ENCODE measurements at places on chromosomes 16 and 17. TPM values are rescaled to one million over a fixed set of nuclear protein-coding genes. Genes with fewer than 3 reads are reported as not detected.

GRCh38 chr17:81043725-81044427, 8.9 kb downstream of the BAIAP2 start:
- DNase-seq: peak; percentile 58

- no peak for DNase-seq
Observed at GRCh38 chr16:26688105-26688504, 378.6 kb upstream of the C16orf82 start.

DNA sequence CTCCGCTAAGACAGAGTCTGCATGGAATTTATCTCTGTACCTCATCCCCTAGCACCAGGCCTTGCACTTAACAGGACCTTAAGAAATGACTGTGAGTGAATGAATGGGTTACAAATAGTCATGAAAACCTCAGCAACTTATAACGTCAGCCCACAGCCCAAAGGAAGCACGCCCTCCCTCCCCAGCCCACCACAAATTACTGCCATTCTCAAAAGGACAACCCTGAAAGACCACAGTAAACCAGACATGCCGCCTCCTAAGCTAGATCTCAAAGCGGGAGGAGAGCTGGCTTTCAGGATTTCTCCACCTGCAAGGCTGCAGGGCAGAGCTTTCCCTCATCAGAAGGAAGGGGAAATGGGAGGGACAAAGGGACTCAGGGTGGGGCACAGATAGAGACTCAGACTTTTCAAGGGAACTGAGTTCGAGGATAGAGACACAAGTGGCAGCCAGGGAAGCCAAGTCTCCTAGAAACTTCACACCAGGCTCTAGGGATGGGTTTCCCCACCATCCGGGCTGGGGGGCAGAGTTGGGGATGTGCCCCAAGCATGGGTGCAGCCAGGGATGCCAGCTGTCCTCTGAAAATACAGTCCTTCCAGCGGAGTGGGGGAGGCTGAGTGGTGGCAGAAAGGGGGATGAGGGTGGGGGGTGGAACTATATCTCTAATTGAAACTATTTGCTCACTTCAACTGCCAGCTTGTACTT, 56.7 kb downstream of the PLXDC1 start:
- no peak for DNase-seq

DNA sequence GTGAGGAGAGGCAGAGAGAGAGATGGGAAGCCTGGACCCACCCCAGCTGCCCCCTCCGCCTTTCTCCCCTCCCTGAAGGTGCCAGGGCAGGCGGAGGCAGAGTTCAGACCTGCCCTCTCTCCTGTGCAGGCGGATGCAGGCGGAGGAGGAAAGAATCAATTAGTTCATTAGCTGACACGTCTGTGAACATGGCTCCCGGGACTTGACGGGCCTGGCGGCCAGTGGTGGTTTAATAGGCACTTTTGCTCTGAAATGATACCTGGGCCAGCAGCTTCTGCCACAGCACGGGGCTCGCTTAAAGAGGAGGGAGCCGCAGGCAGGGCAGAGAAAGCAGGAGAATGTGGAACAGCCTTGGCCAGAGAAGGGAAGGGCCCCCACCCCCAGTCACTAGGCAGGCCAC, 98.1 kb downstream of the SDK2 start:
- DNase-seq: no peak

DNA sequence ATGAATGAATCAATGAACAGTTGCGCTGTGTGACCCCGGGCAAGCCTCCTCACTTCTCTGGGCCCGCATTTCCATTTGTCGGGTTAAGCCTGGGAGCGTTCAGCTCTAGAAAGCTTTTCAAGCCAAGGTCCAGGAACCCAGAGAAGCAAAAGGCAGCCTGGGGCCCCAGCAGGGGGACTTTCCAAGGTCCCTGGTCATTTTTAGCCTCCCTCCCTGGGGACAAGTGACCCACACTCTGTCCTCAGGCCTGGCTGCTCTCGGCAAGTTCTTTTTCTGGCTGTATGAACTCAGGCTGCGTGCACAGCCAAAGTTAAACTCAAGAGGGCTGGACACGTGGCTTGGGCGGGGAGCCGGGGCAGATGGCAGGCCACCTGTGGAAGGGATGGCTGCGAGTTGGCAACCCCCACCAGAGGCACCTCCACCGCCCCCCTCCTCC, 41.4 kb upstream of the CIBAR2 start:
- no peak for DNase-seq

DNA sequence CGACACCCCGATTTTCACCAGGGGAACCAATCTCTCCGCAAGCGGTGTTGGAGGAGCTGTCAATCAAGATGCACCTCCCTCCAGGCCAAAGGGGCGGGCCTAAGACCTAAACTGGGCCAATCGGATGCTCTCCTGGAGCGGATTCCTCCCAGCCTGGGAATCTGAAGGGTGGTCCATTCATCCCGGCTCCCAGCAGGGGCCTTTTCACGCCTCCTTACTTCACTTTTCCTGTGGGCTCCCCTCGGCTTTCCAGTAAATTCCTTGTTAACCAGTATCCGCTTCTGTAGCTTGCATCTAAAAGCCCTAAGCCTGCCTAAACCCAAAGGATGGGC, 17.1 kb downstream of the C16orf74 start:
- no peak for DNase-seq

- peak; percentile 83 for DNase-seq
Observed at GRCh38 chr16:51538707-51539498, 387.8 kb upstream of the SALL1 start.

- peak; percentile 84 for DNase-seq
Observed at GRCh38 chr17:69967910-69968411, 107.1 kb upstream of the KCNJ16 start.

GRCh38 chr17:62059414-62059813, 5.7 kb downstream of the MED13 start:
- DNase-seq: no peak

- no peak for DNase-seq
Observed at GRCh38 chr17:50573866-50574611, 13.5 kb downstream of the CACNA1G start.

GRCh38 chr17:61416211-61416539, 16.5 kb downstream of the TBX2 start:
- no peak for DNase-seq

- no peak for DNase-seq
Observed at GRCh38 chr16:70156207-70156978, 17.2 kb upstream of the CLEC18C start.

- no peak for DNase-seq
Observed at GRCh38 chr16:35221482-35222185, 1762.2 kb downstream of the TP53TG3F start.

DNA sequence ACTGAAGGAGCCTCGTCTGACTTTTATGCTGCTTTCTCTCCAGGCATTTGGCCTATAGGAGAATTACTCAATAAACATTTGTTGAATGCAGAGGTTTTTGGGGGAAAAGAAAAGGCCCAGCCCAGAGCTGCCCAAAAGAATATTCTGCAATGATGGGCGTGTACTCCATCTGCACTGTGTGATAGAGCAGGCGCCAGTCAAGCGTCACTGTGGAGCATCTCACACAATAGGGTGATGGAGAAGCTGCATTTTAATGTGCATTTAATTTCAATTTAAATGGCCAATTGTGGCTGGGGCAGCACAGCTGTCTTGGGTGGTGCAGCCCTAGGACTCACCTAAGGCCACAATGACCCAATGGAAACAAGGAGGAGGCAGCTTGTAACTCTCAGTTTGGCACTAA, 20.6 kb downstream of the GLYR1 start:
- DNase-seq: no peak

GRCh38 chr16:70713342-70713741, 27.5 kb upstream of the MTSS2 start:
- no peak for DNase-seq

GRCh38 chr17:50949128-50949988, 83.2 kb upstream of the TOB1 start:
- DNase-seq: no peak

DNA sequence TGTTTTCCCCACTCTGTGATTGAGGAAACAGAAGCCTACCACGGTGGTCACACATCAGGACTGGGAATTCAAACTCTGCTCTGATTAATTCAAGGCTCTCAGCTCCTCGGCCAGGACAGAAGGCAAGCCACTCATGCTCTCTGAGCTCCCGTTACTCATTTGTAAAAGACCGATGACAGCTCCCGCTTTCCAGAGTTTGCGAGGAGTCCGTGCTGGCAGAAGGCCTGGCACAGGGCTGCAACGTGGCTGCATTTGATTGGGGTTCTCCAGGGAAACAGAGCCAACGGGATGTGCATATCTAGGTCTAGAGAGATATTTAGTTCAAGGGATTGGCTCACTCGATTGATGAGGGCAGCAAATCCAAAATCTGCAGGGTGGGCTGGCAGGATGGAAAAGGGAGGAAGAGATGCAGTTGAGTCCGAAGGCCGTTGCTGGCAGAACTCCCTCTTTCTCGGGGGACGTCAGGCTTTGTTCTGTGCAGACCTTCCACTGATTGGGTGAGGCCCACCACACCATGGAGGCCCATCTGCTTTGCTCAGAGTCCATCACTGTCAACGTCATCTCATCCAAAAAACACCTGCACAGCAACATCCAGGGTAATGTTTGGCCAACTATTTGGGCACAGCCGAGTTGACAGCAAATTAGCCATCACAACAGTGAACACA, 215.5 kb upstream of the RPL38 start:
- no peak for DNase-seq

DNA sequence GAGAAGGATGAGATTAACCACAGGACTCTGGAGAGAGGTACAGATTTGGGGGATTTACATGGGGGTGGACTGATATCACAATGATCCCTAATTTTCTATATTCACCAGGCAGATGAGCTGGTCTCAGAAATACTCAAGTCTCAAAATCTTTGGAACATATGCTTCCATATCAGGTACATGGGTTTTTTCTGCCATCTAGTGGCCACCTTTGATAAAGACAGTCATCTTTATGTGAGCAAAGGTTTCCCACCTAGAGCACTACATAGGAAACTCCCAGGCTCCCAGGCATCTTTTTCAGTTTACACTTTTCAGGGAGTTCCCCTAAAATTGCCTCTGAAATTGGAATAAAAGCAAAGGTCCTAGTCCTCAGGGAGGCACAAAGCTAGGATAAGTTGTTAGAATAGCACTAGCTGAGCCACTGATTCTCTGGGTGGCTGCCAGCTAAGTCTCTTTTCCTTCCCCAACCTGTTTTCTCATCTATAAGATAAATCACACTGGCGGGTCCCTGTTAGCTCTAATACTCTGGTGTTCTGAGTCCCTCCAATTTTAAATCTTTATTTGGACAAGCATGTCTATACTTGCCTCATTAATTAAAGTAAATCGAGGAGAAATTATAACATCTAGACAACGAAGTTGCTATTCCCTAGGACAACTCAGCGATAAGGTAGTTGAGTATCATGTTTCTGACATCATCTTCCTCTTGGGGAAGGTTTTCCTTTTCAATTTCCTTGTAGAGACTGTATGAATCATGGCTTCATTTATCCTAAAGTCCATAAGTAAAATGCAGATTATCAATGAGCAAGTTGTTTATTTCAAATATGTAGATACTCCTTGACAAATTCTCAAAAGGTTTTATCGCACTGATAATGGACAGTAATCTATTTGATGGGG, 19.0 kb upstream of the MON1B start:
- DNase-seq: peak; percentile 56

DNA sequence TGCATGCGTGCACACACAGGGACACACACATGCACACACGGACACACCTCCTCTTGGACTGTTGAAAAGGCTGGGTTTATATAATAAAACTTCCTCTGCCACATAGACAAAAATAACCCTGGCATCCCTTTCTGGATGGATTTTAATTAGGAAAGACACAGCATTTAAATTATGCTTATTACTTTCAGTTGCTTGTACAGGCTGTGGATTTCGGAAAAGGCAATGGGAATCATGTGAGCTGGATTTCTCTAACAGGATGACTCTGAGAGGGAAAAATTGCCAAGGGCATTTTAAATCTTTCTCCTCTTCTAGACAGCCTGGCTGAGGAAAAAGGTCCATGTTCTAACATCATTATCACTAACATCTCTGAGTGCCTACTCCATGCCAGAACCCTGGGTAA, 75.9 kb downstream of the HLF start:
- DNase-seq: no peak

DNA sequence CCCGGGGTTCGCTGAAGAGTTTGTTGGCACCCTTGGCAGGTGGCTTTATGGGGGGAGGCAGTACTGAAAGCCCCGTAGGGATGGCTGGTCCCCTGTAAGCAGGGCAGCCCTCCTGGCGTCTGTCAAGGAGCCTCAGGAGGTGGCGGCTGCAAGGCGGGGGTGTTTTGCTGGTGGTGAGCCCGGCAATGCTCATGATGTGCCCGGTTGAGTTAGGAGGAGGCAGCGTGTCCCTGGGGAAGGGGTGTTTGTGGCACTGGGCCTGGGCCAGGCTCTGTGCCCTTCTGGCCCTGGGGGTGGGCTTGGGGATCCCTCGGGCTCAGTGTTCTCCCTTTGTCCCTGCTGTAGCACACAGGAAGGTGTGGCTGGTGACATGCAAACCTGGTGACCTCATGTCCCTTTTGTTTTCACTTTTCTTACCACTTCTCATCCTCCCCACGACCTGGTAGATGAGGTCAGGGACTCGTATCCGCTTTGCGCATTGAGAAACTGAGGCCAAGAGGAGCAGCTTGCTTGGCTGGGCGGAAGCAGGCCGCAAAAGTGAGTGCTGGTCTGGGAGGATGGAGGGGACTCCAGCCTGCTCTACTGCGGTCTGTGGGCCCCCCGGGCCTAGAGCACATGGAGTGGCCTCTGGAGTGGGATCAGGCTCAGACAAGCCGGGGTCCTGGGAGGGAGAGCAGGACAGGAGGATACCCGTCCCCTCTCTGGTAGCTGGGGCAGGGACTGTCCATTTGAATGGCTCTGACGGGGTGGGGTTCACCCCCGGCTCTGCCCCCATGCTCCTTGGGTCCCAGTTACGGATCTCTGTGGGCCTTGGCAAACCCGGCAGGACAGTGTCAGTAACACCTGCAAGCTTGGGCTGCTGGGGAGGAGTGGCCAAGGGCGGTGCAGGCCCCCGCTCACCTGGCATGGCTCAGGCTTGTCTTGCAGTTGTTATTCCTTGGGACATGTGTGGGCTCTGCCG, 2.2 kb downstream of the SNN start:
- no peak for DNase-seq

DNA sequence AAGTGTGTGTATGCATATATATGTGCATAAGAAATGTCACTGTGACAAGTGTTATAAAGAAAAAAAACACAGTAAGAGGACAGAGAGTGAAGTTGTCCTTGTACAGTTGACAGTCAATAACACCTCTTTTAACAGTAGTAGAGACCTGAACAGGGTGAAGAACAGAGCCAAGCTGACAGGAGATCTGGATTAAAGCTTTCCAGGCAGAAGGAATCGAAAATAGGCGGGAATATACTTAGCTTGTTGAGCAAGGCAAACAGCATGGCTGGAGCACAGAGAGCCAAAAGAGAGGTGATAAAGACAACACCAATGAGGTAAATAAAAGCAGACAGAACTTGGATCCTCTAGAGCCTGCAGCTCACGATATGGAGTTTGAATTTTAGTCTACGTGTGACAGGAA, 64.8 kb downstream of the KANSL1 start:
- no peak for DNase-seq

- peak; percentile 90 for DNase-seq
Observed at GRCh38 chr17:42536048-42536371, at the start of gene NAGLU. Gene NAGLU (plus strand): TSS chr17:42536241. CDS start chr17:42536273, 32 bp downstream.

The LPCAT2 gene
- 5.9 TPM for total RNA-seq

The DLG4 gene
- 5.3 TPM for total RNA-seq

The TMIGD1 gene
- not detected for total RNA-seq

The TLCD2 gene
- total RNA-seq: 1.4 TPM

The CD300H gene
- not detected for total RNA-seq

The OTOA gene
- under 0.01 TPM for total RNA-seq

The ACSF3 gene
- 19.1 TPM for total RNA-seq

The EPOP gene
- total RNA-seq: 0.90 TPM

The NPIPB13 gene
- 1.6 TPM for total RNA-seq

The TRPV3 gene
- total RNA-seq: not detected

The CRISPLD2 gene
- 0.13 TPM for total RNA-seq

The CLEC3A gene
- total RNA-seq: not detected
